ENCODE measurements at places on chromosomes 6 and 20.

DNA sequence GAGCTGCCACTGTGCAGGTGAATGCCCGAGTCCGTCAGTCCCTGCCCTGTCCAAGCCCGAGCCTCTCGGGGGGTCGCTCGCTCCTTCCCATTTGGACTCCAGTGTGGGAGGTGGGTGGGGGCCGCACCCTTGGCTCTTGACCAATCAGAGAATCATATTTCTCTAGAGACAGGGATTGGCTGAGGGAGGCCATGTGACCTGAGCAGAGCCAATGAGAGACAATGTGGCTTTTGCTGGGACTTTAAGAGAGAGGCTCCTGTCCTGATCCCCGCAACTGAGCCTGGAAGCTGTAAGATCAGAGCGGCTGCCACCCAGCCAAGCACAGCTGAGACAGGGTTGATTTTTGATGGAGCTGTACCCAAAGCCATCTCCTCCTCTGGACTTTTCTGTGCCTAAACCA is 199.3 kb downstream of the TFAP2C start:
- DNase-seq: no peak

GRCh38 chr6:116450185-116450710 is 10.9 kb upstream of the CALHM6 start:
- DNase-seq: no peak

DNA sequence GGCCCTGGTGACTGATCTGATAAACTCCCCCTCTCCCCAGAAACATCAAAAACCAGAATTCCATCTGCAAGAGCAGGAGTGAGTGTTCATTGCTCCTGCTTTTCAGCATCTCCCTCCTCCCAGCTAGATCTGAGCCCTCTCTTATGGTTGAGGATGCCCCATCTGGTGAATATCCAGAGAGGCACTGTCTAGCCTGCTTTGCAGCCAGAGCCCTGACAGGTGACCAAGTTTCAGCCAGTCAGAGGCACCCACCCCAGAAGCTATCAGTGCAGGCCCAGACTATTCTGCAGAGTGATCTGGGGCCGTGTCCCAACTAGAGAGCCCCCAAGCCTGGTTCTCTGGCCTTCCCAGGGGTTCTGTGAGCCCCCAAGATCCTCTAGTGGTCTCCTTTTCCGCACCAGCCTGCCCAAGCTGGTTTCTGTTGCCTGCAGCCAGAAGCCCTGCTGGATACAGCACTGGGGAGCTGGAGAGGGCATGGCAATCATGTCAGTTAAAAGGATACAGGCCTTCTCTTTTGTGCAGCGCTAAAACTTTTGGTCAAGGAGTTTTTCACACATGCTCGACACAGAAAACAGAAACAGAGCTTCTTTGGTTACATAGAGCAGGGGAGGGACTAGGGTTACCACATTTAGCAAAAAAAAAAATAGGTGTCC is 6.6 kb upstream of the BMP7 start:
- no peak for DNase-seq

- no peak for DNase-seq
Observed at GRCh38 chr6:105791179-105791578, 295.0 kb upstream of the PRDM1 start.

DNA sequence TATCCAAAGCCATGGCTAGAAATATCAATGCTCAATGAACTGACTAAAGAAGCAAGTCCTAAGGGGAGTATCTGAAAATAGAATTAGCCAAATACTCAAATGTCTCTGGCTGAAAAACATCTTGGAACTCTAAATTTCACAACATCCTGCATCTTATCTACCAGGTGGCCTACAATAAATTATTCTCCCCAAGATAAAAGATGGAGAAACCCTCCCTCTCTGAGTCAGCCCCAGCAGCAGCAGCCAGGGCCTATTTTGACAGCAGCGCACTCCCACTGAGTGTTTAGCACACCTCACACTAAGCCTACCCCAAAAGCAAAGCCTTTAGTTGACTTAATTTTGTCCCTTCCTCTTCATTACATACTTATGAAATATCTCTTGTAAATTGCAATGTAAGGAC is 5.9 kb downstream of the CALHM6 start:
- no peak for DNase-seq

- DNase-seq: no peak
Observed at GRCh38 chr6:56243518-56244070, 3.8 kb downstream of the COL21A1 start.

DNA sequence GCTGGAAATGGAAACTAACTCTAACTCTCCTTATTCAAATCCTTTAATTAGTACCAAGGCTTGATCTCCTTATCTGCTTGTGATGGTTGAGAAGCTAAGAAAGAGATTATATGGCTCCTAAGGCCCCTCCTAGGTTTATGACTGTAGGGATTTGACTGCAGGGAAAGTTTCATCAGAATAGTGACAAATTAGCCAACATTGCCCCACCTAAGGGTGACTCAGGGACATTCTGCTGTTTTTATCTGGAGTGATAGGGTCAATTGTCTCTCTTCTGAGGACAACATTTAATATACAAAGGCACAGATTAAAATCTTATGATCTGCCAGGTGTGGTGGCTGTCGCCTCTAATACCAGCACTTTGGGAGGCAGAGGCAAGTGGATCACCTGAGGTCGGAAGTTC is 138.1 kb upstream of the MARCKS start:
- no peak for DNase-seq

GRCh38 chr6:163964789-163965188 is 550.3 kb downstream of the QKI start:
- no peak for DNase-seq

DNA sequence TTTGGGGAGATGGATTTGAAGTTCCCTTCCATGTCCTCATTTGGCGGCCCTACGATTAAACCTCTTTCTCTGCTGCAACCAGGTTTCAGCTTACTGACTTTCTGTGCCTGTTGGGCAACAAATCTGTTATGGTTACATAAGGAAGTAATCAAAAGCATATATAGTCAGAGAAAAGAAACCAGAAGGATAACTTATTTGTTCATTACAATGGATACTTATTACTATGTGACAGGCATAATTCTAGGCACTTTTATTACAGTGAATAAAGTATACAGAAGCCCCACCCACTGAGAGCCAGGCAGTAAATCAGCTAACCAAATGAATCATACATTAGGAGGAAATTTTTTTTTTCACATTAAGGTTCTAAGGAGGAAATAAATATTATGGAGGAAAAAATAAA is 9.6 kb upstream of the TRIM31 start:
- no peak for DNase-seq

DNA sequence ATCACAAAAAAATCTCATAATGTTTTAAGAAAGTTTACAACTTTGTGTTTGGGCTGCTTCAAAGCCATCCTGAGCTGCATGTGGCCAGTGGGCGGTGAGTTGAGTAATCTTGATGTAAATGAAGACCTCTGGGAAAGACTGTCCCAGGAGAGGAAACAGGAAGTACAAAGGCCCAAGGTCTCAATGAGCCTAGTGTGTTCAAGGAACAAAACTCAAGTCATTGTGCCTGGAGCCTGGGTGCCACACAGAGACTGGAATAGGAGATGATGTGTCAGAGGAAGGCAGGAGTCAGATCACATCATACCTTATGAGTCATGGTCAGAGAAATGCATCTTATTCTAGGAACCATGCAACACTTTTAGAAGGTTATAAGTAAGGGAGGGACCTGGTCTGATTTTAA is 51.5 kb downstream of the COL19A1 start:
- no peak for DNase-seq

GRCh38 chr6:158027590-158028285 is 46.1 kb downstream of the SYNJ2 start:
- no peak for DNase-seq

DNA sequence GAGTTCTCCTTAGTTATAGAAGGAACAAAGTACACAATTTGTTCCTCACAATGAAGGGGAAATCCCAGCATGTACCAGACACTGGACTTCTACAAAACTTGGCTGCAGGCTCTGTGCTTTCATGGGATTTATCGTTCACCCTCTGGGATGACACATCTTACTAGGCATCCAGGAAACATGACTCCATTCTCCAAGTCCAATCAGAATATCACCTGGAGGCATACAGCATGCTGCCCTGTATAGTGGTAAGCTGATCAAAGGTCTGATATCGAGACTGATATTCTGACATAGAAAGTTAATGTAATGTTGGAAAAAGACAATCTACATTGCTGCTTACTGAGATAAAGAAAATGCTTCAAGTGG is 6.7 kb downstream of the RWDD2A start:
- no peak for DNase-seq

- no peak for DNase-seq
Observed at GRCh38 chr6:81228912-81229555, 523.4 kb downstream of the TENT5A start.

GRCh38 chr6:12804952-12805645 is 88.5 kb downstream of the PHACTR1 start:
- no peak for DNase-seq

DNA sequence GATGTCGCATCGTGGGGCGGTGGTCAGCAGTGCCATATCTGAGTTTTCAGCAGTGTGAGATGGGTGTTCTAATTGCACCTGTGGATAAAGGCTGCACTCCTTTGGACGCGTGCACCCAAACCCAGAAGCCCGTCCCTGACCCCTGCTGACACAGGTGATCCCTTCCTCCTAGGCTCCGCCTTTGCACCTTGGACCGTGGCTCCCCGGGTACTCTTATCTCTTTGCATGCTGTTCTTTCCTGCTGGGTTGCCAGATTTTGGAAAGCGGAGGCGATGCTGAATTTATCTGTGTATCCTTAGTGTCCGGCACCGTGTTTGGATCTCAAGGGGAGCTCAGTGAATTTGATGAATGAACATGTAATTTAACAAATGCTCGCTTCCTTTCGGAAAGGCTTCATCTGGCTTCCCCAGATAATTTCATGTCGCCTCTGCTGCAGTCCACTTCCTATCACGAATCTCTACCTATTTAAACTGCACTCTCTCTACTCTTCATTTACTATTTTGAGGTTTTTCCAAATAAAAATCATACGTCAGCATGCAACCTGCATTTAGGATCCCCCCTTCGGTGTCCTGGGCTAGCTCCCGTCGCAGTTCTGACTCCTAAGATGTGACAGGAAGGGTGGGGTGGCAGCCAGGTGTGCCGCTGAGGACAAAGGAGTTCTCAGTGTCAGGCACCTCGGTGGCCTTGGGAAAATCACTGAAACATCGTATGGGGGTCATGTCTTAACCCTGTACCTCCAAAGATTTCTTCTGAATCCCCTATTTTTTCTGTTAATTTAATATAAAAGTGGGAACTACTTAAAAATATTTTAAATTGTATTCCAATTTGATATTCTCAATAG is 753 bp upstream of the PERP start:
- peak; percentile 61 for DNase-seq

- no peak for DNase-seq
Observed at GRCh38 chr6:150029749-150030148, 4.4 kb upstream of the RAET1L start.

GRCh38 chr6:170276369-170277057 is 14.4 kb downstream of the DLL1 start:
- DNase-seq: no peak

- no peak for DNase-seq
Observed at GRCh38 chr6:10633216-10633615, 61.2 kb downstream of the C6orf52 start.

GRCh38 chr20:17609811-17610377 is 40.0 kb downstream of the DSTN start:
- DNase-seq: no peak

DNA sequence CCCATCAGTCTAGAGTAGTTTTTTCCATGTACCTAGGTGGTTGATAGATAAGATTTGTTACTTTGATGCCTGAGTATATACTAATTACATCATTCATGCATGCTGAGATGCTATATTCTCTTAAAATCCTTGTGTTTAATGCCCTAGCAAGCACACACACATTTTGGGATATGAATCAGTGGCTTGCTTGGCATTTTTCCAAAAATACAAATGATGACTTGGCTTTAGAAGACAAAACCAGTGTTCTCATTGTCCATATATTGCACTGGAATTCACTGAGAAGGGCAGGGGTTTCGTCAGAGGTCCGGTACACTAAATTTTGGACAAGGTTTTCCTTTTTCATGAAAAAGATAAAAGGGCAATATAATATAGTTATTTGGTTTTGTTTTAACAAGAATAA is 24.9 kb downstream of the GTPBP2 start:
- DNase-seq: no peak

All from NCI-H510A treated with DMSO at 0.1 percent for 48 hours (cell line).